ENCODE measurements at places on chromosomes 7 and 10. TPM values are rescaled to one million over a fixed set of nuclear protein-coding genes. Genes with fewer than 3 reads are reported as not detected.

Gene AKR1E2
- total RNA-seq = 1.9 TPM

Gene DCLRE1C
- total RNA-seq = 12.2 TPM

Gene LIPF
- not detected for total RNA-seq

Gene GPR37
- total RNA-seq = 2.7 TPM

Gene HOXA5
- total RNA-seq = 19.1 TPM

Gene ABCC2
- total RNA-seq = 0.07 TPM

Gene PIK3AP1
- total RNA-seq = 8.9 TPM

Gene NRCAM
- 39.0 TPM for total RNA-seq
